Glutamatergic neuron (in vitro differentiated cells): ENCODE measurements at places on chromosomes 5 and 9. TPM values are rescaled to one million over a fixed set of nuclear protein-coding genes. Genes with fewer than 3 reads are reported as not detected.
A peak's percentile ranks its signal among the peaks of the same experiment; 100 is the strongest.

GRCh38 chr5:159301466-159301865 is 28.8 kb downstream of the IL12B start:
- no peaks in the 10 kb centered on the region for H3K4me1 ChIP-seq
- no peak for DNase-seq
- peaks cover 34% of the 10 kb centered on the region for H3K36me3 ChIP-seq
- H3K27ac ChIP-seq = no peak overlapping the region
- no peak overlapping the region for H3K4me3 ChIP-seq

PKD2L2 gene
- total RNA-seq = not detected

- peaks cover 48% of the 10 kb centered on the region for H3K27me3 ChIP-seq
- peaks cover 14% of the 10 kb centered on the region for H3K36me3 ChIP-seq
- H3K27ac ChIP-seq = peak overlapping the region; percentile 83
- H3K4me3 ChIP-seq = peak overlapping the region; percentile 82
- DNase-seq = peak; percentile 49
- H3K4me1 ChIP-seq = peaks cover 12% of the 10 kb centered on the region
Observed at GRCh38 chr5:171311322-171312077, 2.5 kb downstream of the TLX3 start.

DNA sequence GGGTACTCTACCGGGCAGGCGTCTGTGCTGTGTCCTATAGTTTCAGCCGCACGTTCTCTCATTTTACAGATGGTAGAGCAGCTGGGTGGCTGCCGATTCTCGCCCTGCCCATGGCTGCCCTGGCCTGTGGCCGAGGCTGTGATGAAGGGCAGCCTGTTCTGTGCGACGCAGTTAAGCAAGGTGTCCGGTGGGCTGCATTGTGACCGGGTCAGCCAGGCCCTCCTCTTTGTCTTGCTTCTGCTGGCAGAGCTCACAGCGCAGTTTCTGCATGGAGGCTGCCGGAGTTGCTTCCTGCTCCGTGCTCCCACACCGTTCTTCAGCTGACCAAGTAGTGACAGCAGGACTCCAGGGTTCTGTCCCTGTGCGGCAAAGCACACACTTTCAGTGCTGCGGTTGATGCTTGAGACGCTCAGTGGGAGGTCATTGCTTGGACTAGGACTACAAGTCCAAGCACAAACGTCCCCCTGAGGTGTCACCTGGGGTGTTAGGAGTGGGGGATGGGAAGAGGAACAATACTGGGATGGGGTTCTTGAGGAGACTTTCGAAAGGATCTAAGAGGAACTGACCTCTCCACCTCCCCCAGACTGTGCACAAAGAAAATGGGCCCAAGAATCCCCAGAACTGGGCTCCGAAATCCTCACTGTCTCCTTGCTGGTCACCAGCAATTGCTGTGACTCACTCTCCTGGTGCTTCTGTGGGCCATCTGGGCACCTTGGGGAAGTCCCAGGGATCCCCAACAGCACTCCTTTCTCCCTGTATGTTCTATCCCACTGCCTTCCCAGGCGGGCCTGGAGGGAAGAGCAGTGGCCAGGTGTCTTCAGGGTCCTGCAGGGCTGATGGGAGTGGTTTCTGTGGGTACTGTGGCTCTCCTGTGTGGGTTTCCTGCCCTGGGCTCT is 58.2 kb downstream of the GADD45G start:
- H3K4me1 ChIP-seq = peaks cover 41% of the 10 kb centered on the region
- peak overlapping the region; percentile 95 for H3K27ac ChIP-seq
- peak; percentile 58 for DNase-seq
- H3K27me3 ChIP-seq = peaks cover 28% of the 10 kb centered on the region
- peak overlapping the region; percentile 70 for H3K4me3 ChIP-seq

ARID3C gene
- not detected for total RNA-seq

DNA sequence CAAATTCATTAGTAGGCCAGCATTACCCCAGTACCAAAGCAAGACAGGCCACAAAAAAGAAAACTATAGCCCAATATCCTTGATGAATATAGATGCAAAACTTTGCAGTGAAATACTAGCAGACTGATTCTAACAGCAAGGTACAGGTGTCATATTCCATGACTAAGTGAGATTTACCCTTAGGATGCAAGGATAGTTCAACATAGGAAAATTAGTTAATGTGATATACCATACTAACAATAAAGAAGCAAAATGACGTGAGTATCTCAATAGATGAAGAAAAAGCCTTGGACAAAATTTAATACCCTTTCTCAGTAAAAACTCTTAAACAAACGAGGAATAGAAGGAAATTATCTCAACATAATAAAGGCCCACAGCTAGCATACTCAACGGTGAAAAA is 13.3 kb downstream of the ZNF131 start:
- H3K36me3 ChIP-seq = no peaks in the 10 kb centered on the region
- H3K27ac ChIP-seq = no peak overlapping the region
- H3K4me3 ChIP-seq = no peak overlapping the region
- DNase-seq = no peak

WDR31 gene
- total RNA-seq = 1.3 TPM

B4GALT1 gene
- total RNA-seq = 5.4 TPM

DNA sequence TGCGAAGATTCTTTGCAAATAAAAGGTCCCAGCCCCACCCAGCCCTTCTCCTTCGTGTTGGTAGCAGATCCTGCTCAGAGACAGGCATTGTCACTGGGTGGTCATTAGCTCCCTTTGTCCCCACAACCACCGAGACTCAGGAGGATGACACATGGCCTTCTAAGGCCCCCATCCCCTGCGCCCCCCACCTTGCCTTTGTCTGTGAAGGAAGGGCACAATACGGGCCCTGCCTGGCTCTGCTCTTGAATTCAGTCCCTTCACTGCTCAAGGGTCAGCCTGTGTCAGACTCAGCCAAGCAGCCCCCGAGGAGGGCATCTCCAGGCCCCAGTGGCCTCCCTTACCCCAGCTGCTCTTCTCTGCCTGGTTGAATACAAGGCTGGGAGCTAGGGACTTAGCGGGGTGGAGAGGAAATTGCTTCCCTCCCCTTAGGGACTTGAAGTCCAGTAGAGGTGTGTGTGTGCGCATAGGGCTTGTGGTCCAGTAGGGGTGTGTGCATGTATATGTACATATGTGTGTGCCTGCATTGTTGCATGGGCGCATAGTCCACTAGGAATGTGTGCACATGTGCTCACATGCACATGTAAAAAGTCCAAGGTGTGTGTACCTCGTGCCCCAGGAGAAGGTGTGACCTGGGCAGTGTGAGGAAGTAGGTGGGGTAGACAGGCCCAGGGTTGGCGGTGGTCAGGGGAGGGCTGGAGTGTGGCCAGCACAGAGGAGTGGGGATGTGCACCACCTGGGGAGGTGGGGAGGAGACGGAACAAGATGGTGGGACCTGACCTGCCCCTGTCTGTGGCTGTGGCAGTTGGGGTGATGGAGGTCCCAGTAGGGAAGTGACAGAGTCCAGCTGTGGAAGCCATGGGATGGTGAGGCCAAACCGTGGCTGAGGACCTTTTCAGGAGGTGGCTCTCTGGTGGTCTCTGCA is 59.1 kb downstream of the PHF2 start:
- no peak overlapping the region for H3K27ac ChIP-seq
- H3K4me1 ChIP-seq = peaks cover 5% of the 10 kb centered on the region
- H3K4me3 ChIP-seq = no peak overlapping the region
- DNase-seq = peak; percentile 10

PCDHA1 gene
- 0.69 TPM for total RNA-seq

GRCh38 chr5:178430186-178431062 is 159.8 kb downstream of the COL23A1 start:
- H3K27ac ChIP-seq = no peak overlapping the region
- H3K27me3 ChIP-seq = peaks cover 2% of the 10 kb centered on the region
- H3K36me3 ChIP-seq = peaks cover 9% of the 10 kb centered on the region
- no peak for DNase-seq

DNA sequence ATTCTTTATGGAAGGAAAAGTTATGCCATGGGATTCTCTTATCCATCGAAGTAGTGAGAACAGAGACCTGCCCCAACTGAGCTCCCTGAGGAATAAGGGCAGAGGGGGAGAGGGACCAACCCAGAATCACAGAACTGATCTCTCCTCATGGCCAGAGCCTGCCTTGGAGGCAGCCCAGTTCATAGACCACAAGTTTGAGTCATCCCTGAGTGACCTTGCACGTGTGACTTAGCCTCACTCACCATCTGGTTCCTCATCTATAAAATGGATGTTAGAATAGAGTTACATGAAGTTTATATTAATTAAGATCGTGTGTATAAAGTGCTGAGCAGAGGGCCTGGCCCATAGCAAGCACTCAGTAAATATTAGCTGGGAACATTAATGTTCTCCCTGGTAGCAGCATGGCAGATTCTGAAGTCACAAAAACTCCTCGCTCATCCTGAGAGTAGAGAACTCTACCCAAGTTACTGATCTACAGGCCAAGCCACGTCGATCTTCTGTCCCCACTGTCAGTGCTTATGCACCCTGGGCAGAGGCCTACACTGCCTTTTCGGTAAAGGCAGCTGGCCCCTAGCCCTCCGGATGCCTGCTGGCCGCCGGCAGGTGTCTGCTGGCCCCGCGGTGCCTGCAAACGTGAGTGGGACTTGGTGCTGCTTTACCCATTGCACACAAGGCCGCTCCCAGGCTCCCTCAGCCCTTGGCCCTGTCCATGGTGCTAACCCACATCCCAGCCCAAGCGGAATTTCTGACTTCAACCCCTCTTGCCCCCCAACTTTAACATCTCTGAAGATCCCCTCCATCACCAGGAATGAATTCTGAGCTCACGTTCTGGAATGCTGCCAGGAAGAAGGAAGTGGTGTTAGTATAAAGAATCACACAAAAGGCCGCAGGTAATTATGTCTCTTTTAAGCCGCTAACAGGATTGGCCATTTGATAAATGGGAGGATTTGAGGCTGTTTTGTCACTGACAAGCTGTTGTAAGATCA is 61.1 kb upstream of the ARAP3 start:
- no peak for DNase-seq
- H3K4me3 ChIP-seq = peak overlapping the region; percentile 25
- no peaks in the 10 kb centered on the region for H3K36me3 ChIP-seq
- peaks cover 35% of the 10 kb centered on the region for H3K4me1 ChIP-seq
- H3K27me3 ChIP-seq = peaks cover 4% of the 10 kb centered on the region
- H3K27ac ChIP-seq = peak overlapping the region; percentile 38

DNA sequence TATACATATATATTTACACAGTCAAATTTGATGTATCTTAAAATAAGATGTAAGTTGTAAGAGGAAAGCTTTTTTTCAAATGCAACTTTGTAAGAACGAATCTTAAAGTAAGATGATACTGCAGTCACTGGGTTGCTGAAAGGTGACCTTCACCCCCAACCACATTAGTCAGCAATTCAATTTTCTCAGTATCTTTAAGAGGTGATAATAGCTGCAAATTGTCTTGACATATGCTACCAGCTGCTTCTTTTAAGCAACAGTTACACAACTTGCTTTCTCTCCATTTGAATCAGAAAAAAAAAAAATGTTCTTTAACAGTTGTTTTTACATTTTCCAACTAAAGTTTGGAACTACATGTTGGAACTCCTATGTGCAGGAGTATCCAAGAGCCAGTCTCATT is 246.6 kb upstream of the CCNG1 start:
- no peaks in the 10 kb centered on the region for H3K36me3 ChIP-seq
- H3K4me3 ChIP-seq = no peak overlapping the region
- H3K27me3 ChIP-seq = no peaks in the 10 kb centered on the region
- DNase-seq = no peak

GRCh38 chr5:107268241-107268640 is 402.5 kb downstream of the EFNA5 start:
- H3K27me3 ChIP-seq = peaks cover 2% of the 10 kb centered on the region
- no peaks in the 10 kb centered on the region for H3K36me3 ChIP-seq
- peaks cover 3% of the 10 kb centered on the region for H3K4me1 ChIP-seq
- H3K4me3 ChIP-seq = no peak overlapping the region
- no peak for DNase-seq

DNA sequence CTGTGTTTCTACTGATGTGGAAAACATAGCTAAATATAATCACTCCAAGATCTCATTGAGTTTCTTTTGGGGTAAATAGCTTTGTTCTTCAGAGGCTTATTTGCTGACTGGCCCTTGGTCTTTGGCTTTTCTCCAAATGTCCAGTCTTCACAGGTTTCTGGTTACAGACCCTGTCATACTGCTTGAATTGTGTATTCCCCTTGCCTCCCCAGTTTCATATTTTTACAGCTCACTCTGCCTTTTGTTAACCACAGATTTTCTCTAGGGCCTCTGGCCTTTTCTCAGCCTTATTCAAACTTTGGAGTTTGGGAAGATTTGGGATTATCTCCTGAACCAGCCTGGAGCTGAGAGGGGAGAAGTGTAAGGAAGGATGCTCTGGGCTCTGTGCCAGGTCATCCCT is 23.9 kb downstream of the ISOC1 start:
- H3K27ac ChIP-seq = no peak overlapping the region
- H3K27me3 ChIP-seq = no peaks in the 10 kb centered on the region
- no peaks in the 10 kb centered on the region for H3K4me1 ChIP-seq
- H3K36me3 ChIP-seq = no peaks in the 10 kb centered on the region

CCL21 gene
- total RNA-seq = not detected

GRCh38 chr5:67588389-67588788 is 391.8 kb upstream of the CD180 start:
- no peaks in the 10 kb centered on the region for H3K36me3 ChIP-seq
- H3K27me3 ChIP-seq = no peaks in the 10 kb centered on the region
- H3K4me1 ChIP-seq = no peaks in the 10 kb centered on the region
- DNase-seq = no peak
- no peak overlapping the region for H3K4me3 ChIP-seq

DNA sequence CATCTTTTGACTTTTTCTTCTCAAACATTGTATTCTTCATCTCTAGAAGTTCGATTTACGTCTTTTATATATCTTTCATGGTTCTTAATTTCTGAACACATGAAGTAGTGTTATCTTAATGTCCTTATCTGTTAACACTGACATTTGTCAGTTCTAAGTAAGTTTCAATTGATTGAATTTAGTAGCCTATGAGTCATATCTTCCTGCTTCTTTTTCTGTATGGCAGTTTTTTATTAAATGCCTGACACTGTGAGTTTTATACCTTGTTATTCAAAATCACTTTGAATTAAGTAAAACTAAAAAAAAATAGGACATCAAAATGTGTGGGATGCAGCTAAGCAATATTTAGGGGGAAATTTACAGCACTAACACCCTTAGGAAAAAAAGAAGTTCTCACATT is 707.0 kb upstream of the ACO1 start:
- H3K36me3 ChIP-seq = no peaks in the 10 kb centered on the region
- DNase-seq = no peak
- no peak overlapping the region for H3K4me3 ChIP-seq
- H3K4me1 ChIP-seq = no peaks in the 10 kb centered on the region
- H3K27ac ChIP-seq = no peak overlapping the region

- H3K36me3 ChIP-seq = peaks cover 5% of the 10 kb centered on the region
- H3K27me3 ChIP-seq = no peaks in the 10 kb centered on the region
- no peak overlapping the region for H3K27ac ChIP-seq
- H3K4me3 ChIP-seq = no peak overlapping the region
- no peak for DNase-seq
Observed at GRCh38 chr5:171131497-171131896, 177.6 kb upstream of the TLX3 start.

DNA sequence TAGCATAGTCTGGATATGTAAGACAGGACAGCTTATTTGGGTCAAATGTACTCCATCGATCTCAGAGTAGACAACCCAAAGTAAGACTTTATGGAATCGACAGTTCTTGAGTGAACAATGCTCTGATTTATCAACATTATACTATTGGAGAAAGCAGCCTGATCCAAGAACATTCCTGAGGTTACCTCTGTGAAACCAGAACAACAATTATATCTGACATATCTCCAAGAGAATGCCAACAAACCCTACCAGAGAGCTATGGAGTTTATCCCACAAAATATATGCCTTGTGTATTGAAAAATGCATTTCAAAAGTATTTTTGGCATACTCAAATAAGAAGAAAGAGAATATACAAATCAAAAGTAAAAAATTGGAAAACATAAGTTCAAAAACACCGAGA is 1985.9 kb downstream of the EFNA5 start:
- no peaks in the 10 kb centered on the region for H3K36me3 ChIP-seq
- no peak overlapping the region for H3K27ac ChIP-seq
- no peaks in the 10 kb centered on the region for H3K27me3 ChIP-seq
- H3K4me1 ChIP-seq = peaks cover 4% of the 10 kb centered on the region

SPINK4 gene
- not detected for total RNA-seq

EQTN gene
- not detected for total RNA-seq

CYLC2 gene
- not detected for total RNA-seq
